ENCODE measurements at places on chromosomes 6 and 20. TPM values are rescaled to one million over a fixed set of nuclear protein-coding genes. Genes with fewer than 3 reads are reported as not detected.

Gene TFEB
- 5.6 TPM for total RNA-seq

Gene DAAM2
- total RNA-seq: 25.9 TPM

Gene PDE7B
- 22.1 TPM for total RNA-seq

Gene SLC22A16
- total RNA-seq: under 0.01 TPM

- no peak overlapping the region for H3K4me3 ChIP-seq
- no peak overlapping the region for H3K27ac ChIP-seq
- H3K36me3 ChIP-seq: no peaks in the 10 kb centered on the region
- peaks cover 10% of the 10 kb centered on the region for H3K4me1 ChIP-seq
Observed at GRCh38 chr6:116393430-116393829, 22.7 kb downstream of the DSE start.

- H3K4me1 ChIP-seq: no peaks in the 10 kb centered on the region
- no peaks in the 10 kb centered on the region for H3K27me3 ChIP-seq
- H3K4me3 ChIP-seq: no peak overlapping the region
- peak; percentile 57 for DNase-seq
- H3K27ac ChIP-seq: no peak overlapping the region
Observed at GRCh38 chr6:73739096-73739495, 43.1 kb downstream of the CD109 start.

- H3K4me1 ChIP-seq: no peaks in the 10 kb centered on the region
- H3K4me3 ChIP-seq: no peak overlapping the region
- peak; percentile 8 for DNase-seq
Observed at GRCh38 chr6:107600936-107601335, 111.0 kb downstream of the SOBP start.

DNA sequence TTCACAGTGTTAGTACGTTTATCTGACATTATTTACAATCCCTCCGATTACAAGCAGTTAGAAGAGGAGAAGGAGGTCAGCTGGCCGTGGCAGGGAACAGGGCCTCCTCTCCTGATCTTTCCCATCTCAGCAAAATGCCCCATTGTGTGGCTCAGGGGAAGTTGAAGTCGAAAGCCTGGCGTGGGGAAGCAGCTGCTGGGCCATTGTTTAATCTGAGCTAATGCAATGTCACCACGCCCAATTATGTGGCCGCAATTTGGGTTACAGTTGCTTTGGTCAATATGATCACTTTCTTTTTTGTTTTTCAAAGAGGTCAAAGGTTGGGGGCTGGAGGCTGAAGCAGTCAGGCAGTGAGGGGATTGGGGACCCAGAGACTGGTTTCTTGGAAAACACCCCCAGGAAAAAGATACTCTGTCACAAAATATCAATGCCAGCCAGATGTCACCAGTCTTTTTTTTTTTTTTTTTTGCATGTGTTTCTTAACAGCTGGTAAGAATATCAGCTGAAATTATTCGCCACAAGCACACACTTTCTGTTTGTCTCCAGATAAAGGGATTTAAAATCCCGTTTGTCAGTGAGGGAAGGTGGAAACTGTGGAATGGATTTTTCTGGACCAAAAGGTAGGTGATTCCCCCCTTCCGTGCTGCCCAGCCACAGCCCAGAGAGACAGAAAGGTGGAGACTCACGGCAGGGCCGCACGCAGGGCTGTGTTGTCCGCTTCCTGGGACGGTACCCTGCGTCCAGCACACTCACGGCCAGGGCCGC, 24.6 kb downstream of the DLL1 start:
- H3K36me3 ChIP-seq: no peaks in the 10 kb centered on the region
- no peaks in the 10 kb centered on the region for H3K27me3 ChIP-seq
- H3K4me1 ChIP-seq: no peaks in the 10 kb centered on the region
- H3K27ac ChIP-seq: no peak overlapping the region
- H3K4me3 ChIP-seq: no peak overlapping the region
- DNase-seq: no peak

GRCh38 chr6:167699141-167699931, 127.4 kb upstream of the AFDN start:
- DNase-seq: peak; percentile 29
- no peak overlapping the region for H3K27ac ChIP-seq
- no peaks in the 10 kb centered on the region for H3K4me1 ChIP-seq
- no peak overlapping the region for H3K4me3 ChIP-seq
- H3K27me3 ChIP-seq: no peaks in the 10 kb centered on the region

- no peak overlapping the region for H3K4me3 ChIP-seq
- no peaks in the 10 kb centered on the region for H3K36me3 ChIP-seq
- H3K4me1 ChIP-seq: no peaks in the 10 kb centered on the region
- H3K27me3 ChIP-seq: no peaks in the 10 kb centered on the region
- no peak for DNase-seq
Observed at GRCh38 chr6:154624038-154624599, 109.1 kb upstream of the SCAF8 start.

DNA sequence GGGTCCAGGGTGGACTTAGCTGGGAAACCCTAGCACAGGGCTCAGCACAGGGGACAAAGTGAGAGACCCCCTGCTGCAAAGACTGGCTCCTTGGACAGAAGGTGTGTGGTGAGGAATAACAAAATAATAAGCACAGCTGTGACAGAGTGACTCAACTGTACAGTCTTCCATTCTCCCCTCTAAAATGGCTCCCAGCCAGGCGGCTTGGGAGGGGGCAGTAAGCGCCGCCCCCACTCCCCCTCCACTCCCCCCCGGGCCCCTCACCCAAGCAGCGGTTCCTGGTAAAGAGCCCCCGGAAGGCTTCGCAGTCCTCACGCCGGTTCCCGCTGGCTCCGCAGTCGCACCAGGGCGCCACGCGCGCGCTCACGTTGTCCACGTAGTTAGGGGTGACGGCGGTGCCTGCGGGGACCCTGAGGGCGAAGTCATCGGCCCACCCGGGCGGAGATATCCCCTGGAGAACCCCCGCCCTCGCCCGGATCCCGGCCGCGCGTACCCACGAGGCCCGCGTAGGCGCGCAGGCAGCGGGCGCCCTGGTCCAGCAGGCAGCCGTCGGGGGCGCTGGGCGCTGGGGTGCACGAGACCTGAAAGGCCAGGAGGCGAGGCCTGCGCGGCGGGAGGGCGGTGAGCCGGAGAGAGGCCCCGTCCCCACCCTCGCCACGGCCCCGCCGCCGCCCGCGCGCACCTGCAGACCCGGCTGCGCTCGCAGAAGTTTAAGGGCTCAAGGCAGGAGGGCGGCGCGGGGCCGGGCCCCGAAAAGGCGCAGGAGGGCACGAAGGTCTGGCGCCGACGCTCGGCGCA, 2.7 kb downstream of the GFRA4 start:
- H3K36me3 ChIP-seq: no peaks in the 10 kb centered on the region
- H3K27me3 ChIP-seq: peaks cover 33% of the 10 kb centered on the region
- no peaks in the 10 kb centered on the region for H3K4me1 ChIP-seq
- H3K4me3 ChIP-seq: no peak overlapping the region

GRCh38 chr6:108733706-108734265, 114.4 kb upstream of the ARMC2 start:
- no peak overlapping the region for H3K27ac ChIP-seq
- no peaks in the 10 kb centered on the region for H3K36me3 ChIP-seq
- DNase-seq: no peak
- no peak overlapping the region for H3K4me3 ChIP-seq

- no peaks in the 10 kb centered on the region for H3K27me3 ChIP-seq
- H3K27ac ChIP-seq: no peak overlapping the region
- H3K4me3 ChIP-seq: no peak overlapping the region
- H3K36me3 ChIP-seq: no peaks in the 10 kb centered on the region
Observed at GRCh38 chr20:7147220-7147601, 379.7 kb downstream of the BMP2 start.

All from fibroblast of lung (primary cell).